ENCODE measurements at places on chromosomes 7 and 10.

DNA sequence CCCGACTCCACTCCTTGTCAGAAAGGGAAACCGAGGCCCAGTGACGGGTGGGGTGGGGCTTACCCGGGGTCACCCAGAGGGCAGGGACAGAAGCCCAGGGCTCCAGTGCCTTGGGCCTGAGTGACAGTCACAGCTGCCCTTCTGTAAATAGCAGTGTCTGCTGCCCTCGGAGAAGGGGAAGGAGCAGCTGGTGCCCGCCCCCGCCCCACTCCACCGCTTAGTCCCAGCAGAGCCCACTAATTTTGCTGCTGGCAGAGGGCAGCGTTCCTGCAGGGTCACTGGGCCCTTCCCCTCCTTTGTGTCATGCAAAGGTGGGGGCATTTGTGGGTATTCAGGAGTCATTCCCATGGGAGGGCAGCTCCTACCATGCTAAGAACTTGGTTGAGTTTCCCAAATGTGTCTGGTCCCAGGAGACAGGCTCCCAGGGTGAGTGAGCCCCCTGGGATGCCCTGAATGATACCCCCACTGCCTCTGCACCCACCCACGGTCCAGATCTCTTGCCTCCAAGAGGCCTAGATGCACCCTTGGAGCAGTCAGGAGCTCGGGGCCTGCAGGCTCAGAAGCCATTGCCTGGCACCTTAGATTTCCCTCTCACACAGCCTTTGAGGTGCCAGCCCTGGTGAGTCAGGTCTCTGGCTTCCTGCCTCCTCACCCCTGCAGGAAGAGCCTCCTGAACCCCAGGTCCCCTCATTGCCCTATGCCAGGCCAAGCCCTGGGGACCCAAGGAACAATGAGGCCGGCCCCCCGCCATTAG, 17.2 kb downstream of the SH2B2 start:
- DNase-seq: no peak

DNA sequence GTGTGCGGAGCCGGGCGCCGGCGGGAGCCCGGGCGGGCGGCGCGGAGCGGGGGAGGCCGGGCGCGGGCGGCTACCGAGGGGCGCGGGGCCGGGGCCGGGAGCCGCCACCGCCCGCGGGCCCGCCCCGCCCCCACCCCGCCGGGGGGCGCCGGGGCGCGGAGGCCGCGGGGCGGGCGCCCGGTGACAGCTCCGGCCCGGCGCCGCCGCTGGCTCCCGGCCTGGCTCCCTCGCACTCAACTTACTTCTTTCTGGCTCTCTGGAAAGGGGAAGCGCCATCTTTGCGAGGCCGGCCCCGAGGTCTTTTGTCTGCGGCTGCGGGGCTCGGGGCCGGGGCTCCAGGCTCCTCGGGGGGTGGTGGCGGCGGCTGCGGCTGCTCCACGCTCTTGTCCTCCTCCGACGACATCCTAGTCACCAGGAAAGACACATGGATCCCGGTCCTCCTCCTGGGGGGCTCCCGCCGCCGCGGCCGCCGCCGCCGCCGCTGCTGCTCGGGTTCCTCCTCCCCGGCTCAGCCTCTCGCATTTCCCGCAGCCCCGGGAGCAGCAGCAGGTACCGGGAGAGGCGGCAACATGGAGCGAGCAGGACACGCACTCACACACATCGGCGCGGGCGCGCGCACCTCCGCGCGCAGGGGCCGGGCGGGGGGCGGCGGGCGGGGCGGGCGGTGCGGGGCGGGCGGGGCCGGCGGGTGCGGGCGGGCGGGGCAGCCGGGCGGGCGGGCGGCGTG, at the start of gene KMT2C:
Gene KMT2C, minus strand, starts transcription at position 620 of the 727 bp plus-strand sequence. Its CDS starts 217 bp downstream, at position 403.
- no peak for DNase-seq

GRCh38 chr10:112851588-112852211, 98.3 kb upstream of the TCF7L2 start:
- no peak for DNase-seq

DNA sequence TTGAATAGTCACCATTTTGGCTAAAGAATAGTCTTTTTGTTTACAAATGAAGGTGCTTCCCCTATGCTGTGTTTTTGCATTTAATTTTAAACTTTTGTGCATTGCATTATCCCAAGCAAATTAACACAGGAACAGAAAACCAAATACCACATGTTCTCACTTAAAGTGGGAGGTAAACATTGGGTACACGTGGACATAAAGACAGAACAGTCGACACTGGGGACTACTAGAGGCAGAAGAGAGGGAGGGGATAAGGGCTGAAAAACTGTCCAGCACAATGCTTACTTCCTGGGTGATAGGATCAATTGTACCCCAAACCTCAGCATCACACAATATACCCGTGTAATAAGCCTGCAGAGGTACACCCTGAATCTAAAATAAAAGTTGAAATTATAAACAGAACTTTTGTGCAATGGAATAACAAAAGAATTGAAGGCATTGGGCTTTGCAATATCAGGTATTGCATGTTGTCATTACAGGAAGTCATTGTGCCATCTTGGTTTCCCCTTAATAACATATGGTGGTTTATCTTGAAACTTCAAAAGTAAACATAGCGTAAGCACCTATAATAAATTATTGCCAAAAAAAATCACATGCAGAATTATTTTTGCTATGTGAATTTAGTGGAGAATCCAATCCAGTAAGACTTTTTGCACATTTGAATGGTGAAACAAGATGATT, 16.1 kb downstream of the ADD3 start:
- DNase-seq: no peak

- DNase-seq: no peak
Measured at GRCh38 chr7:142796501-142797390, 26.0 kb downstream of the PRSS2 start.
